ENCODE measurements at places on chromosomes 13 and 19.

DNA sequence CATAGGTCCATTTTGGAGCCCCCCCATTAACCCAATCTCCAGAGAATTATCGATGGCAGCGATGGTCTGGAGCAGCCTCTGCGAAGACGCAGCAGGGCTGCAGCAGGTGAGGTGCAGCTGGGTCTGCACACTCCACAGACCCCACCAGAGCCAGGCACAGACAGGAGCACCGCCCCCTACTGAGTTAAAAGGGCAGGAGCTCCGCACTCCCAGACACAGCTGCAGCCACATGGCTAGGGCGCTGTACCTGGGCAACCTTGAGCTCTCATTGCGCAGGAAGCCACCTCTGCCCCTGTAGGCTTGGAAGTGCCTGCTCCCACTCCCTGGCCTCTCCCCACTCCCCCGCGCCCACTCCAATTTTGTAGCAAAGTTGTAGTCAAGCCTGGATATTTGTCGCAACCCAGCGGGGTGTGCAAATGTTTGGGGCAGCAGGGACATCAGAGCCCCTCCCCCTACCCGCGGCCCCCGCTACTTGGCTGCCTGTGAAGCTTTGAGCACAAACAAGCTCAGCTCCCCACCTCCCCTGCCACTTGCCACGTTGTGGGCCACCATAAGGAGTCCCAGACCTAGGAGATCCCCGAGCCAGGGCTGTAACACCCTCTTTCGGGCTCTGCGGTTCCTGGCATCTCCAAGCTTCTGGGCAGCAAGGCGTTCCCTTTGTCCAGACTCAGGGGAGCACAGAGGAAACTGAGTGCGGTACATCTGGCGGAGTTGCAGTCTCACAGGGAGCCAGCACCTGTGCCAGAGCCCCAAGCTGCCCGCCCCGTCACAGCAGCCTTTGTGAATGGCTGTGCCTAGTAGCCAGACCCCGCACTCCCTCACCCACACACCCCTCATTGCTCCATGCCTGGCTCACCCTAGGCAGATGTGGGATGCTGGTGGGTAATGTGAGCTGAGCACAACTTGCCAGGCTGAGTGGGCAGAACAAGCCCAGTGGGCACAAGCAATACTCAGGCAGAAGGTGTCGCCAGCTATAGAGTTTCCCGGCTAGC lies 949.7 kb upstream of the SLITRK1 start:
- DNase-seq: no peak

- no peak for DNase-seq
These were observed 126.0 kb downstream of the ATP11A start for GRCh38 chr13:112815871-112816270.

DNA sequence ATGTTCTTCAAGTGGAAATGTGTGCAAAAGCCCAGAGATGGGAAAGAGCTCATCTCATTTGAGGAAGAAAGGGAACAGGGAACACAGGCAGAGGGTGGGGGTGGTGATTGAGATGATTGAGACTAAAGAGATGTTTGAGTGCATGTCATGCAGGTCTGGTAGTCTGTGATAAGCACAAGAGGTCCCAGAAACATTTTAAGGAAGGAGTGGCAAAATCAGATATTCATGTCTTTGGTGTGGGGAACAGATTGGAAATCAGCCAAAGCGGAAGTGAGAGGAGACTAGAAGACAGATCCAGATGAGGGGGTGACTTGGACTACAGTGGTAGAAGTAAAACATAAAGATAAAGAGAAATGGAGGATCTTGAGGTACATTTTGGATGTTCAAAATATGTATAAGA lies 39.4 kb upstream of the DACH1 start:
- no peak for DNase-seq

DNA sequence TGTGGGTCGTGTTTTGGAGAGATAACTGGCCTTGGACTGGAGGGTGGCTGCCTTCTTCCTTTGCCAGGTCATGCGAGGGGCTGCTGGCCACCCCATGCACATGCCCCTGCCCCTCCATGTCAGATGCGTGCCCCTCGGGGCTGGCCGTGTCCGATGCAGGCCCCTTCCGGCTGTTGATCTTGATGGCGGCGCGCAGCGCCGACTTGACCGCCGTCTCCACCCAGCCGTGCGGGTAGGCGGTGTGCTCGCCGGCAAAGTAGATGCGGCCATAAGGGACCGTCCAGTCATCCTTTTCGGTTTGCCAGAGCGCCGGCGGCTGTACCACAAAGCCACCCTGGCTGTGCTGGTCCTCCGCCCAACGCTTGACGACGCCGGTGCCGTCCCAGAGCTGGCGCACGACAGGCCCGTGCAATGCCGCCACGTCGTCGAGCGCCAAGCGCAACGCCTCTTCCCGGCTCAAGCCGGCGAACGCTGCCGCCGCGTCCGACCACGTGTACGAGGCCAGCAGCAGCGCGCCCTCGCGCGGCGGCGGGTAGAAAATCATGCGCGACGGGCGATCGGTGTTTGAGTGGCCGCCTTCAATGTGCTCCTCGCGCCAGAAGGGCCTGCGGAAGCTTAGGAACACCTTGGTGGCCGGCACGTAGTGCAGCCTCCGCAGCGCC lies 6.9 kb downstream of the IL4I1 start:
- peak; percentile 78 for DNase-seq

DNA sequence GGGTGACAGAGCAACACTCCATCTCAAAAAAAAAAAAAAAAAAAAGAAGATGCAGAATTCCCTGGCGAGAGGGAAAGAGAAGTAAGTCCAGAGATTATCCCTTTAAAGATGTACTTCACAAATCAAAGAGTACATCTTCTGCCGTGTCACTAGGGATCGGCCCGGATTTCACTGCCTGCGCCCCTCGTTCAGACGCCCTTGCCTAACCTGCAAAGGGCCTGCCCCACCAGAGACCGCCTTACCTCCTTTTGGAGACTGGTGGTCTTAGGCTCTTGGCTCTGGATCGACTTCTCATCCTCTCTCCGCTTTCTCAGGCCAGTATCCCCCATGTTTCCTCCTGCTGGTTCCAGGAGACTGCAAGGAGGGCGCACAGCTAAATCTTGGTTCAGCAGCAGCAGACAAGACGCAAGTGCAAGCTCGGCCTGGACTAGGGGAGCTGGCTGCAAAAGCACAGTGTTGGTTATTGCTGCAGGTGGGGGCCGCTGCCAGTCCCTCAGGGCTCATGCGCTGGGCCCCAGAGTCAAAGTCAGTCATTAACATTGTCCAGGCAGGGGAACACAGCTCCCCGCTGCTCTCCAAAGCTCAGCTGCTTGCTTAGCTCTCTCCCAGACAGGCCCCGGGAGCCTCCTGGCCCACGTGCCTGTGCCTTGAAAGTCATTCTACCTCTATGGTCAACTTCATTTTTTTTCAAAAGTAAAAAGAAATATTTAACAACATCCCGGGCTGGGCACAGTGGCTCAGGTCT lies 1.2 kb downstream of the SLC7A9 start:
- DNase-seq: no peak

DNA sequence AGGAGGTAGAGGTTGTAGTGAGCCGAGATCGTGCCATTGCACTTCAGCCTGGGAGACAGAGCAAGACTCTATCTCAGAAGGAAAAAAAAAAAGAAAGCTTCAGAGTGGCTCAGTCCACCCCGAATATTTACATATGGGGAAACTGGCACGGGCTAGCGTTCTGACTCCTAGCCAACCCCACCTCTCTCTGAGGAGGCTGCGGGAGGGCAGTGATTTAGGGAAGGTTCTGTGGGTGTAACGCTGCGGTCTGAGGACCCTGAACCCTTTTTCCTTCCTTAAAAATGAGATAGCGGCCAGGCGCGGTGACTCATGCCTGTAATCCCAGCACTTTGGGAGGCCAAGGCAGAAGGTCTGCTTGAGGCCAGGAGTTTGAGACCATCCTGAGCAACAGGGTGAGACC lies 5.0 kb downstream of the LRRC25 start:
- no peak for DNase-seq

- DNase-seq: no peak
These were observed 122.3 kb downstream of the SLC7A1 start for GRCh38 chr13:29473166-29473565.

DNA sequence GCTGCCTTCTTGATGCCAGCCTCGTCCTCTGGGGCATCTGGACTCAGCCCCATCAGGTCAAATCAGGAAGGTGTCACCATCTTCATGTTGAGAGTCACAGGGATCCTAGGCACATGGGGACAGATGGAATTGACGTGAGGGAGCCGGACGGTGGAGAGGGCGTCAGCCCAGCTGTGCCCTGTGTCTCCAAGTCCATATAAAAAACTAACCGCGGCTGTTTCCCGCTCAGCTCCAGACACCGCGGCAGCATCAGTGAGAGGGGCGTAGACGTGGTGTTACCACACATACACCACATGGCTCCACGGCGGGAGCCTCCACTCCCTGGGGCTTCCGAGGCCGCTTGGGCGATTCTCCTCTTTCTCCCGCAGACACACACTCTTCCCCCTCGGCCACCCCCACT lies 5.6 kb upstream of the PRR36 start:
- DNase-seq: no peak

Data from endothelial cell (in vitro differentiated cells).